ENCODE measurements at places on chromosomes 2 and 18.
A peak's percentile ranks its signal among the peaks of the same experiment; 100 is the strongest.

DNA sequence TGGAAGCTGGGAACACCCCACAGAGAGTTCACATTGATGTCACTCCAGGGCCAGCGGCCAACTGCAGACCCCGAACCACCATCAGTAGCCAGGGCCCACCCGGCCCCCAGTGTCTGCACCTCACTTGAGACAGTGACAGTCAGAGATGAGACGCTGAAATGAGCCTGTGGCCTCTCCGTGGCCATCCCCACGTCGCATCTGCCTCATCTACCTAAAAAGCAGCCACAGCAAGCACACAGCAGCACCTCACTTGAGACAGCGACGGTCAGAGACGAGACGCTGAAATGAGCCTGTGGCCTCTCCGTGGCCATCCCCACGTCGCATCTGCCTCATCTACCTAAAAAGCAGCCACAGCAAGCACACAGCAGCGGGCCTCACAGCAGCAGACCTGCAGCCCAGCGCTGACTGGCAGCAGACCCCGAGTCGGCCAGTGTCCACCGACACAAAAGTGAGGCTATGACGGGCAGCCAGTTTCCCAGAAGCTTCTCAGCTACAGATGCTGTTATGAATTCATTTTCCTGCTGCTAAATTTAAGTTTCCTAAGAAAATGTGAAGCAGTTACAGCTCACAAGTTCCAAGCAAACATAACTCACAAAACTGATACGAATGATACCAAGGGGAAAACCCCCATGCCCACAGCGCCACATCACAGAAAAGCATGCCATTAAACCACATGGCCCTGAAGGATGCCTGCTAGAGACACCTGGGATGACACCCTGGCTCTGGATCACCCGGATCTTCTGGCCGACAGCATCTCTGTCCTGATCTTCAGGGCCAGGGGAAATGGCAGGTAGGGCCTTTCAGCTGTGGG lies 27.7 kb downstream of the SNORC start:
- peak; percentile 37 for DNase-seq

GRCh38 chr18:25175558-25176517 lies 176.1 kb downstream of the ZNF521 start:
- no peak for DNase-seq

DNA sequence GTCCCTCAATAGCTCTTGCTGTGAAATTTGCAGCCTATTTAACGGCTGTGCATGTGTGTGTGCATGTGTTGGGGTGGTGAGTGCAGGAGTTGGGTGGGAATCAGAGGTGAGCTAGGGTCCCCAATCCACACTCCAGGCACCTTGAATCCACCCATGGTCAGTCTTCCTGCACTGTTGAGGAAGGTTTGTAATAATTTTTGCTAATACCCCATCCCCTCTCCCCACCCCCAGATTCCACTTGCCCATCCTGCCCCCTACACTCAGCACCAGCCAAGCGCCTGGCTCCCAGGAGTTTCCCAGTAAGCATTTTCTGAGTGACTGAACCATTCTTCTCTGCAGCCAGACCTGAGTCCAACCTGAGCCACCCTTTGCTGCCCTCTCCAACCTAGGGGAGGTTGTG lies 208.4 kb upstream of the RAB12 start:
- no peak for DNase-seq

DNA sequence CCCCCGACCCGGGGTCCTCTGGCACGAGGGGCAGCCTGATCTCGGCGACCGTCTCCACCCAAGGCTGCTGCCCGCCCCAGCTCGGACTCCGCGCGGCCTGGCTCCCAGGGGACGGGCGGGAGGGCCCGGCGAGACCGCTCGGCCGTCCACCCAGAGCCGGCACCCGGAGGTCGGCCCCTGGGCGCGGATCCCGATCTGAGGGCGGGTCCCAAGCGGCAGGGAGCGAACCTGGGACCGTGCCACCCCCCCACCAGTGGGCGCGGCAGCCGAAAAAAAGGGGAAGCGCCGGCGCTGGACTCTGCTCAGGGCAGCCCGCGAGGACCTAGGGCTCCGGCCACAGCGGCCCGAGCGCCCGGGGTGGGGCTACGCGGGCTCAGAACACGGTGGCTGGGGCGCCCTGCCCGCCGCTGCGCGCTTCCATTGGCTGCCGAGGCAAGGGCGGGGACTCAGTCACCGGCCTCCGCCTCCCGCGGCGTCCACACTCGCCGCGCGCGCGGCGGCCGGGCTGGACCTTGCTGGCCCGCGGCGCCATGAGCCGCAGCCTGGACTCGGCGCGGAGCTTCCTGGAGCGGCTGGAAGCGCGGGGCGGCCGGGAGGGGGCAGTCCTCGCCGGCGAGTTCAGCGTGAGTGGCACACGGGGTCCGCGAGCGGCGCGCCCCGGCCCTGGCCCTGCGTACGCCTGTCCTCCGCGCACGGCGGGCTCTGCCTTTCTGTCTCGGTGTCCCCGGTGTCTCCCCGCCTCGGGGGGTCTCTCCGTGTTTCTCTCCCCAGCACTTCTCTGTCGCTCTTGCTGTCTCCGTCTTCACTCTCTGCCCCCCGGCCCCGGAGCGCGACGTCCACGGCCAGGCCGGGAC lies at the start of gene PTPN18:
Gene PTPN18, plus strand, starts transcription at position 479 of the 854 bp plus-strand sequence. Its CDS starts 52 bp downstream, at position 531.
- DNase-seq, result peak; percentile 70

DNA sequence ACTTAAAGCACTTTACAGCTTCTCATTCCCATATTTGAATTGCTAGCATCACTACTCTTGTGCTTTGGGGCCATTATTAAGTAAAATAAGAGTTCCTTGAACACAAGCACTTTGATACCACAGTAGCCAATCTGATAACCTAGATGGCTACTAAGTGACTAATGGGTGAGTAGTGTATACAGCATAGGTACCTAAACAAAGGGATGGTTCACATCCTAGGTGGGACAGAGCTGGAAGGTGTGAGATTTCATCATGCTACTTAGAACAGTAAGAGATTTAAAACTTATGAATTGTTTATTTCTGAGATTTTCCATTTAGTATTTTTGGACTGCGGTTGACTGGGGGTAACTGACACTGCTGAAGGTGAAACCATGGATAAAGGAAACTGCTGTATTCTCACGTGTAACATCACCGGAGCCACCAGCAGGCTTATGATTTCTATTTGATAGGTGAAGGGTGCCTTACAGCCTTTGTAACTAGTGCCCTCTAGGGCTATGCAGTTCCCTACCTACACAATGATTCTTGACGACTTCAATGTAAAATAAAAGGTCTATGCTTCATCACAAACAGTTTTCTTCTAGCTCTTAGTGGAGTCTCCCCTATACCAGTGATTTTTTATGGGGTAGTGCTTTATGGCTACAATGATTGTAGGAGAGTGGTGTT lies 22.1 kb upstream of the CRIM1 start:
- DNase-seq, result no peak

- DNase-seq, result no peak
These were observed 87.1 kb downstream of the ITGB1BP1 start for GRCh38 chr2:9336241-9336575.

- DNase-seq, result no peak
These were observed 87.2 kb upstream of the GALNT5 start for GRCh38 chr2:157170299-157170698.

DNA sequence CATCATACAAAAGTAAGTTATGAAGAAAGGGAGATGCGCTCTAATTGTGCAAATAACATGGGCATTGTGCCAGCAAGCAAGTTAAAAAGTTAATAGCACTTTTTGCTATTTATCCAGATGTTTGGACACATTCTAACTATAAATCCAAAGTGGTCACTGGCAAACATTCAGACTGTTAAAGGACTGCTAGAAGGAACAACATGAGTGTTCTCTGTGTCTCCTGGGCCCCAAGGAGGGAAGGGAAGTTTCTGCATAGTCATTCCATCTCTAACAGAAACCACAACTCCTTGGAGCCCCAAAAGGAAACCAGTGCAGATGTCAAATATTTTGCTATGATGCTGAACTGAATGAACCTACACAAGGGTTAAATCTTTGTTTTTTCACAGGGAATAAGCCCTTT lies 213.3 kb upstream of the HNRNPA3 start:
- DNase-seq, result no peak
